ENCODE measurements at places on chromosomes 1 and 21.

DNA sequence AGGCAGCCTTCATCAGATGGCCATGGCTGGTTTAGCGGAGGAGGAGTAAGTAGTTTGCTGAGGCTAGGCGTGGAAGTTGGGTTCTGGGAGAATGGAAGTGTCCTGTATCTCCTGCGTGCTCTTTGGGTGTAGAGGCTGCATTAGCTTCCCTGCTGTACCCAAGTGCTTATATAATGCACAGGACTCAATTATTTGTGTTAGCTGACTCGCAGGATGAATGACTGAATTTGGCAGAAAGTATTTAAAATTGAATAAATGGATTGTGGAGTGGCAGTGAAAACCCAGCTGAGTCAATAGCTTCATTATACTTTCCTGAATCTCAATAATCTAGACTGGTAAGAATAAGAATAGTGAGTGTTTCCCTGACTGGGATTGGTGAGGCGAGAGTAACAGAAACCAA lies 13.8 kb downstream of the DNTTIP2 start:
- no peak for DNase-seq

DNA sequence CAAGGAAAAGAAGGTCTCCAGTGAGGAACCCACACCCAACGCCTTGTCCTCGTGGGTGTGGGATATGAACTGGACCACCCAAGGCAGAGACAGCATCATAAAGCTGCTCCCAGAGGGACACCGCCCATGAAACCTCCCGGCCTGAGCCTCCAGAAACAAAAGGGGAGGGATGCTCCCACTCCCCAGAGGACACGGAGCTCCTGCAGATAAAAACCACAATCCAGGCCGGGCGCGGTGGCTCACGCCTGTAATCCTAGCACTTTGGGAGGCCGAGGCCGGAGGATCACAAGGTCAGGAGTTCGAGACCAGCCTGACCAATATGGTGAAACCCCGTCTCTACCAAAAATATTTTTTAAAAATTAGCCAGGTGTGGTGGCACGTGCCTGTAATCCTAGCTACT lies 66.4 kb downstream of the CHD5 start:
- DNase-seq: no peak

DNA sequence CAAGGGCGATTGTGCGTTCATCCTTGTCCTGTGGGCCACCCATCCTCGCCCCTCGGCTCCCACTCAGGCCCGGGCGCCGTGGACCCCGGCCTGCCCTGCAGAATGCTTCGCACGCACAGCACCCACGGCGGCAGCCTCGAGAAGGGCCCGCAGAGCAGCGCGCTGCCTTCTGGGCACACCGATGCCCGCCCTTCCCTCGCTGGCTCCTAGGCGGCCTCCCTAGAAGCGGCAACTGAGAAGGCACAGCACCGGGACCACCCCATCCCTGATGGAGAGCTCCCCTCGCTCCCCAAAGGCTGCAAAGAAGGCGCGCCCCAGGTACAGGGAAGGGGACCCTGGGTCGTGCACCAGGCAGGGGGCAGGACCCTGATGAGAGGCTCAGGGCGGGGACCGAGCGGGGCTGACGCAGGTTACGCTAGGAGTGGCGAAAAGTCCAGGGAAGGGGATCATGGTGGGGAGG lies 971 bp downstream of the CAPZB start:
- DNase-seq: no peak

DNA sequence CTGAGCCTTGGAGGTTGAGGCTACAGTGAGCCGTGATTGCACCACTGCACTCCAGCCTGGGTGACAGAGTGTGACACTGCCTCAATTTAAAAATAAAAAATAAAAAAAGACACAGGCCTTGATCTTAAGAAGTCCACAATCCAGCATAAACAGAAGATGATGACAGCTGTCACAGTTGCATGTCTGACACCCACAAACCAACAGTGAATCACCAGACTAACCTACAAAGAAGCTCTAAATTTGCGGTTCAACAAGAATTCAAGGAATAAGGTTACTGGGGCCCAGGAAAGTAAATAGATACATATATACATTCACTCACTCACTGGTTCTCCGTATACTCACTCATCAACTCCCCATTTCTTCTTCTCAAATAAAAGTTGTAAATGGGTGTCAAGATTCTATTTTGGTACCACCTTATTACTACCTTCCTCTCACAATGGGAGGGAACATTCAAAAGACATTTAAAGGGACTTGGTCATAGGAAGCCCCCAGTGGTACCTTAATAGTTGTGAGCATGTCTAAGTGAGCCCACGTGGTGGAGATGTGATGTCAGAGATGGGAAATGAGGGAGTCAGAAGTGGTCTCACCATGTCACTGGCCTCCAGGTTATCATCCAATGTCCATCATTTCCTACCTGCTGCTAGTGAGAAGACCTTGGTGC lies 66.9 kb upstream of the PRDX6 start:
- no peak for DNase-seq

- no peak for DNase-seq
These were observed 35.9 kb upstream of the RNF19B start for GRCh38 chr1:33000427-33001026.

DNA sequence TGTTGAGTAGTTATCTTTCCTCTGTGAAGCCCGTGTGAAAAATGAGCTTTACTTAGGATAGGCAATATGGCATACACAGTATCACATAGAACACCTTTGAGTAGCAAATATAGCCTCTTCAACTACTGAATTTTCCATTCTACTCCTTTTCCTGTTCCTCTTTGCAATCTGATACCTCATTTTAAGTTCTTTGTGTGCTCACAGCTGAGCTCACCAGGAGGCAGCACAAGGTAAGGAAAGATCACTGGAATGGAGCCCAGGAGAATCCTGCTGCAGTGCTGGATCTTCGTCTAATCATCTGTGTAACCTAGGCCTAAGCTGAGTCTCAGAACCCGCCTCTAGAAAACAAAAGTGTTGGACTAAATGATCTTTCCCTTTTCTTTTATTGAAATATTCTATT lies 171.0 kb downstream of the LRRC40 start:
- peak; percentile 32 for DNase-seq
